Right ventricle myocardium inferior (tissue), 1 donor: ENCODE measurements at places on chromosomes 4 and X.

DNA sequence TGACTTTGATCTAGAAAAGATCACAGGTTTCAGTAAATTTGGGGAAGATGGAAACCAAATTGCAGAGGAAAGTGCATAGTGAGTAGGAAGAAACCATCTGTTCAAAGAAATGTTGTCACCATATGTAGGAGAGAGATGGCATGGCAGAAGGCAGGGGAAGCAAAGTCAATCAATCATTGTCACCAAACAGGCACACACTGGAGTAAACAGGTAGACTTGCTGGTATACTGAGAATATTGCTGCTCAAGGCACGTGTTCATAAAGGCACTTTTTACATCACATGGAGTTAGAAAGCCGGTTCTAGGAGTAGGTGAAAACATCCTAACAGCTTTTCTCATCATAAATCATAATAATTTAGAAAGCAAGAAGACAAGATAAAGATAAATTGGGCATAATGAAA lies 550.5 kb upstream of the FAT1 start:
- no peak for DNase-seq

- no peak for DNase-seq
Measured at GRCh38 chr4:113436360-113436759, 325.2 kb downstream of the CAMK2D start.

GRCh38 chrX:150227873-150228410 lies 135.2 kb upstream of the MAMLD1 start:
- no peak for DNase-seq

- no peak for DNase-seq
Measured at GRCh38 chrX:84709987-84710386, 207.7 kb upstream of the HDX start.

DNA sequence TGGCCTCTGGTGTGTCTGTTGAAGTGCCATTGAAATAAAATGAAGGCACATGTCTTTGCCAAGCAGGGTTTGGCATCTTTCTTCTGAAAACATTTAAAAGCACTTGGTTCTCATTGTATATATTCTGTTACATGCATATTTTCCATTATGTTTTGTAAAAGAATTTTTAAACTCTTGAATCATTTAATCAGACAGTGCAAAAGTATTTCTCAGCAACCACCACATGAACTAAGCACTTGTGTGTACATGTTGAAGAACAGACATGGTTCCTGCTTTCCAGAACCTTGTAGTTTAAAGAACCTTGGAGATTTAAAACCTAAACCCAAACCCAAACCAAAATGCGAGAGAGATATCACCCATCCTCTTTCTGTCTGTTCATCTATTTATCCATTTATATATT lies 220.3 kb upstream of the GIMD1 start:
- no peak for DNase-seq

- DNase-seq: no peak
Measured at GRCh38 chrX:47172971-47173792, 20.4 kb upstream of the UBA1 start.

GRCh38 chrX:13188731-13189309 lies 131.0 kb downstream of the ATXN3L start:
- no peak for DNase-seq

DNA sequence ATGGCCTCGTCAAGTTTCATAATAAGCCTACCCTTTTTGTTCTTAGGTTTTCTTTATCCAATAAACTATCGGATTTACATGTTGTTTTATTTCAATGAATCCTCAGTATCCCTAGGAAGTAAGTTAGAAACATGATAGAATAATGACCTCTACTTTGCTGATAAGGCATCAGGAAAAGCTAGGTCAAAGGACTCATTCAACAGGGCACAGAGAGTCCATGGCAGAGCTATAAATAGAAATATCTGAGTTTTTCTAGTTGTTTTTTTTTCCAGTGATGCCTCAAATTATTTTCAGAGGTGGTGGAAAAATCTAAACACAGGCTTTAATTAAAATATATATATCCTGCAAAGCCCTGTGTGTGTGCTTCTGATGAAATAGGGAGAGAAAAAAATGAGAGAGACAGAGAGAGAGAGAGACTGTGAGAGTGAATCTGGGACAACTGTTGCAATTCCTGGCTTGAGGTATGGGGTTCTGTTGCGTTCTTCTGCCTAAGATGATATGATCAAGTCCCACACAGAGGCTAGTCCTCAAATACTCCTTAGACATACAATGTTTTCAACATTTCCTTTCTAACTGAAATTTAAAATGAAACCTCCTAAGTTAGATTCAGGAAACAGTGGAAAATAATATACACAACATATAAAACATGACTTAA lies 139.9 kb downstream of the HDX start:
- no peak for DNase-seq

DNA sequence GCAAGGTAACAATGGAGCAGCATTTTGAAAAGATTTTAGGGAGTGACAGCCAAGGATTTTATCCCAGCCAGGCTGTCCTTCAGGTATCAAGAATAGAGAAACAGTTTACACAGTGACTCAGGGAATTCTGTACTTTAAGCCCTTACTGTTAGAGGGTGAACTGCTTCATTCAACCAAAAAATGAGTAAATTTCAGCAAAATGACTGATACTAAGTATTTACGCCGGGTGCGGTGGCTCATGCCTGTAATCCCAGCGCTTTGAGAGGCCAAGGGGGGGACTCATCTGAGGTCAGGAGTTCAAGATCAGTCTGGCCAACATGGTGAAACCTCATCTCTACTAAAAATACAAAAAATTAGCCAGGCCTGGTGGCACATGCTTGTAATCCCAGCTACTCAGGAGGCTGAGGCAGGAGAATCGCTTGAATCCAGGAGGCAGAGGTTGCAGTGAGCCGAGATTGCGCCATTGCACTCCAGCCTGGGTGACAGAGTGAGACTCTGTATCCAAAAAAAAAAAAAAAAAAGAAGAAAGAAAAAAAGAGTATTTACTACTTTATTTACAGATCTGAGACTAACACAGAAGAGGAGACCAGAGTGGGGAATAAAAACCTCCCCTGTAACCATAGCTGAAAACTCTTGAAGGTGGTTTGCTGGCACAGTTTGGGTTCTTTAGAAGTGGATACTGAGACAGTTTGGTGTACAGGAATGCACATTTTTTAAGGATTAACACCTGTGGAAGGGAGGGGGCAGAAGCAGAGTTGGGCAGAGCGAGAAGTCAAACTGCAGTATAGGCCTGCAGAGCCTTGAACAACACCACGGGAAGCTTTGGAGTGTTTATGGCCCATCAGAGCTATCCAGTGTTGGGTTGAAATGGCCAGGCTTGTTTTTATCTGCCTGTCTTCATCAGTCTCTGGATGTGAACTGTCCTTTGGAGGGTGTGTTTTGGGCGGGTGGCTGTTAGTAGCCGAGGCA lies 40.5 kb downstream of the TMEM131L start:
- no peak for DNase-seq

GRCh38 chrX:126165721-126166461 lies at the start of gene DCAF12L2:
Gene DCAF12L2 (minus strand): TSS chrX:126166289. CDS start chrX:126165924, 365 bp downstream.
- DNase-seq: peak; percentile 32

GRCh38 chr4:157128395-157128794 lies 52.4 kb downstream of the GLRB start:
- DNase-seq: no peak

DNA sequence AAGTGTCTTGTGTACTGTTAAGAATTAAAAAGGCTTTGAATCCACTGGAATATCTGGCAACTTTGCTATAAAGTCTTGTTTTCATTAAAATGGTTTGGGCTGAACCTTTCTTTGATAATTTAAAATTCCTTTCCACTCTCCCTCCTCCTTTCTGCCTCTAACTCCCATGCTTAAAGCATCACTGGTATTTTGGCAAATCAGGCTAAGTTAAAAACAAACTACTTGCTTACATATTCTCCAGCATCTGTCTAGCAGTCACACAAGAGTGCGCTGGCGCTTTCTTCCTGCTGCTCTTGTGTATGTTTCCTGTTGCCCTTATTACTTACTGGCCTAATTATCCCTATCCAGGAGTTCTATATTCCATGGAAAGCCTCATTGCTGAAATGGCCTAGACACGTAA lies 136.6 kb downstream of the VEGFC start:
- no peak for DNase-seq

GRCh38 chrX:701673-702072 lies 71.1 kb downstream of the SHOX start:
- DNase-seq: no peak

GRCh38 chr4:150354214-150354796 lies 227.6 kb upstream of the MAB21L2 start:
- DNase-seq: no peak

- DNase-seq: no peak
Measured at GRCh38 chr4:141858437-141858836, 222.1 kb downstream of the IL15 start.

DNA sequence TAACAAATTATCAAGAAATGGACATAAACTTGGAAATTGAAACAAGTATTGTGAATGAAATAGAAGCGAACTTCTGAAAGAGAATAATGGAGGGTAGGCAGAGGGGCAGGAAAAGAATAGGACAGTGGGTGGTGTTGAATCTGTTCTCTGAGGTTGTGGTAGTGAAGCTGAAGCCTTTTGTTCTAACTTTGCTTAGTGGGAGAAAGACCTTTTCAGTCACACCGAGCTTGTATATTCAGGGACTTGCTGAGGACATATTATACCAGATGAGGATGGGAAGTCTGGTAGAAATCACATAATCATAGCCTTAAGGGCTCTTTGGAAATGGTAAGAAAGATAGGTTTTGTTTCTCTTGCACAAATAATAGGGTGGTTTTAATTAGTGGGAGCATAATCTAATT lies 115.4 kb upstream of the NDST4 start:
- DNase-seq: no peak

DNA sequence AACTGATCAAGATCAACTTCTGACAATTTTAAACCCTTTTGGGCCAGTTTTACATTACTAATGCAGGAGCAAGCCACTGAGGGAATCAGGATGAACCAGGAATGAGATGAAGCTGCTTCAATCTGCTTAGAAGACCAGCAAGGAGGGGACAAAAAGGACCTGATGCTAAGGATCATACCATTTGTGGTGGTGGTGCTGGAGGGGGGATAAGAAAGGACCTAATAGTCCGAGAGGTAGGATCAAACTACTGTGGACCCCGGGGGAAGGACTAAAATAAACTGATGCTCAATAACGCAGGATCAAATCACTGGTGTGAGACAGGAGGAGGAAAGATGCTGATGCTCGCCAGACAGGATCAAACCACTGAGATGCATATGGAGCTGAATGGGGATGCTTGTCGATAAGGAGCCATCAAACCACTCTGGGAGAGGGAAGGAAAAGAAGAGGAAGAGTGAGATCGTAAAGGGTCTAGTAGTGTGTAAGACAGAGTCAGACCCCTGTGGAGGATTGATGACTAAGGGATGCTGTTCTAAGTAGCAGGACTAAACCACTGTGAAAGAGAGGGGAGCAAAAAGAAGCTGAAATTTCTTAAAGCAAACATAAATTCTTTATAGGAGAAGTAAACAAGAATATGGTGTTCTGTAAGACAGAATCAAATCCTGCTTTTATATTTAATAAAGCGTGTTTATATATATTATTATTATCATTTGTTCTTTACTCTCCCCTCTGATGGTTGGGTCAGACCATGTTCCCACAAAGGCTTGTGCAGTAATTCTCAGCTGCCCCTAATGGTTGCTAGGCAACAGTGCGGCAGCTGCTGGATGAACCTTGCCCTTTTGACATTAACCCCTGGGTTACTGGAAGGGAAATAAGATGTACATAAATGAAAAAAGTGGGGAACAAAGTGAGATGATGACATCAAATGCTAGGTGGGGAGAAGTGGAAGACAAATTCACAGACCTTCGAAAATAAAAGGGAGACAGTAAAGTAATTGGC lies 432.5 kb upstream of the FGF16 start:
- DNase-seq: no peak
